ENCODE measurements at places on chromosomes 5 and 9. TPM values are rescaled to one million over a fixed set of nuclear protein-coding genes. Genes with fewer than 3 reads are reported as not detected.

GRCh38 chr5:103263054-103263453, 4.5 kb downstream of the MACIR start:
- no peak for DNase-seq

Gene IFNK
- polyA plus RNA-seq, result not detected

DNA sequence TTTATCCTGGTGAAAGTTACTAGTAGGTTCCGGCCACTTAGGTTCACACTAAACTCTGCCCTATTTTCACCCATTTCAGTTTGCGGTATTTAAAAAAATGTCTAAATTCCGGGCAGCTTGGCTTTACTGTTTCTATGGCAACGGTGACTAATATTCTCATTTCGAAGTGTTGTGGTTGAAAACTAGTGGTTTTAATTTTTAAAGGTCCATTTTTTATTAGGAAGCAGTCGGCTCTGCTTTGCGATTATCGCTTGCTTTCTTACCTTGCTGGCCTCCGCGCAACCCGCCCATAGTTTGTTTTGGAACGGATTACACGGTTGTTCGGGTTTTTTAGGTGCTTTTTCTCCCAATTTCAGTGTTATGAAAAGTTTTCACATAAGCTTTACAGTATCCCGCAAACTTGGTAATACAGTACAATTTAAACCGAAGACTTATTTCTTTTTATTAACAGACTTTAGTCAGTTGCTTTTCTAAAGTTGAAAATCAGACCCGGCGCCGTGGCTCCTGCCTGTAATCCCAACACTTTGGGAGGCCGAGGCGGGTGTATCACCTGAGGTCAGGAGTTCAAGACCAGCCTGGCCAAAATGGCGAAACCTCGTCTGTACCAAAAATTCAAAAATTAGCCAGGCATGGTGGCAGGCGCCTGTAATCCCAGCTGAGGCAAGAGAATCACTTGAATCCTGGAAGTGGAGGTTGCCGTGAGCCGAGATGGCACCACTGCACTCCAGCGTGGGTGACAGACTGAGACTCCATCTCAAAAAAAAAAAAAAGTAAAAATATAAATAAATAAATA, 1.6 kb downstream of the KDM4C start:
- no peak for DNase-seq

DNA sequence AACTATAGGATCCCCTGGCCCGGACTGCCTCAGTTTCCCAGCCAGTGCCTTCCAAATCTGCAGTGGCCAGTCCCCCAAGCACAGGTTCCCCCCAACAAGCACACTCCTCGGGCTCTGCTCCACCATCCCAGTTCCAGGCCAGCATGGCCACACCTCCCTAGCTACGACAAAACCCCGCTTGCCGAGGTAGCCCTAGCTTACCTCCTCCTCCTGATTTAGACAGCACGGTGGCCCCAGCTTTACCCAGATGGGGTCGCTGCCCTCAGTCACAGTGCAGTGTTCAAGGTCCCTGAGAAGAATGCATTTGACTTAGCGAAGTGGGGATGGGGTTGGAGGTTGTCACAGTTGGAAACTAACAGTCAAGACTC, 40.8 kb upstream of the GARNL3 start:
- DNase-seq, result peak; percentile 62

- no peak for DNase-seq
These were observed 154.2 kb upstream of the HMHB1 start for GRCh38 chr5:143657647-143658285.

Gene PCDHA10
- 0.02 TPM for polyA plus RNA-seq

GRCh38 chr9:85118990-85119755, 449.6 kb downstream of the NTRK2 start:
- DNase-seq, result no peak

GRCh38 chr5:155150012-155150411, 136.5 kb downstream of the KIF4B start:
- DNase-seq, result no peak

DNA sequence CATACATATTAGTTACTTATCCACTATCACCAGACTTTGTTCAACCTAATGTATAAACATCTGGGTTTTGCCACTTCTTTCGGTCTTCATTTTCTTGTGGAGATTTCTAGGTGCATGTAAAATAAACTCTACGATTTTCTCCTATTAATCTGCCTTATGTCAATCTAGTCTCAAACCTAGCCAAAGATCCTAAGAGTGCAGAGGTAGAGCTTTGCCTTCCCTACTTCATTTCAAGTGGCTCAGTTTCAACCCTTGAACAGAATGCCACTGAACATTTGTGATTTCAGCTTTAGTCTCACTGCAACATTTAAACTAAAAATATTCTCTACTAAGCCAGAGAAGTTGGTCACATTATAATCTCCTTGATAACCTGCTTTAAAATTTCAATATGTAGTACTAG, 94.0 kb downstream of the EDIL3 start:
- DNase-seq, result no peak

- peak; percentile 28 for DNase-seq
These were observed 56.7 kb downstream of the HSPA4 start for GRCh38 chr5:133108481-133108921.

- DNase-seq, result no peak
These were observed 34.4 kb upstream of the TAF11L2 start for GRCh38 chr5:17463653-17464052.

Gene CYSTM1
- 77.4 TPM for polyA plus RNA-seq

Gene HMCN2
- 6.1 TPM for polyA plus RNA-seq

- no peak for DNase-seq
These were observed 40.6 kb downstream of the SFXN1 start for GRCh38 chr5:175519006-175519405.

- DNase-seq, result no peak
These were observed 183.1 kb downstream of the GAS1 start for GRCh38 chr9:86764221-86764624.

- DNase-seq, result no peak
These were observed 183.7 kb downstream of the PDE4D start for GRCh38 chr5:59709846-59710245.

DNA sequence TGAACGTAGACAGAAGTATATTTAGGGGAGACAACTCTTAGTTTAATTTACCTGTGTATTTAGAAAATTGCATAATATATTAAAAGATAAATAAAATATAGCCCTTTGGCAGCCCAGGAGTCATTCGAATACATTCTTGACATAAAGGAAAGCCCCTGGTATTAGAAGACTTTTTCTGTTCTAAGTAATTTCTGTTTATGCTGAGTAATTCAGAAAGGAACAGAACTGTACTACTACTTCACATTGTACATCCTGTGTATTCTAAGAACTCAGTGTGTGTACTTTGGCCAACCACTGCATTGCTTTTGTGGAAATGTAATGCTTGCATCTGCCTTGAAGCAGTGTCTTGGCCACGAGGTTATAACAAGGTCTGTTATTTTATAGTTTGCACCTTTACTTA, 136.4 kb downstream of the KDM4C start:
- DNase-seq, result no peak

- peak; percentile 85 for DNase-seq
These were observed 245.4 kb downstream of the MPDZ start for GRCh38 chr9:13033959-13034693.
